ENCODE measurements at places on chromosomes 3 and 15.
A peak's percentile ranks its signal among the peaks of the same experiment; 100 is the strongest.

GRCh38 chr3:64892671-64893309 lies 205.0 kb upstream of the ADAMTS9 start:
- no peak for DNase-seq

DNA sequence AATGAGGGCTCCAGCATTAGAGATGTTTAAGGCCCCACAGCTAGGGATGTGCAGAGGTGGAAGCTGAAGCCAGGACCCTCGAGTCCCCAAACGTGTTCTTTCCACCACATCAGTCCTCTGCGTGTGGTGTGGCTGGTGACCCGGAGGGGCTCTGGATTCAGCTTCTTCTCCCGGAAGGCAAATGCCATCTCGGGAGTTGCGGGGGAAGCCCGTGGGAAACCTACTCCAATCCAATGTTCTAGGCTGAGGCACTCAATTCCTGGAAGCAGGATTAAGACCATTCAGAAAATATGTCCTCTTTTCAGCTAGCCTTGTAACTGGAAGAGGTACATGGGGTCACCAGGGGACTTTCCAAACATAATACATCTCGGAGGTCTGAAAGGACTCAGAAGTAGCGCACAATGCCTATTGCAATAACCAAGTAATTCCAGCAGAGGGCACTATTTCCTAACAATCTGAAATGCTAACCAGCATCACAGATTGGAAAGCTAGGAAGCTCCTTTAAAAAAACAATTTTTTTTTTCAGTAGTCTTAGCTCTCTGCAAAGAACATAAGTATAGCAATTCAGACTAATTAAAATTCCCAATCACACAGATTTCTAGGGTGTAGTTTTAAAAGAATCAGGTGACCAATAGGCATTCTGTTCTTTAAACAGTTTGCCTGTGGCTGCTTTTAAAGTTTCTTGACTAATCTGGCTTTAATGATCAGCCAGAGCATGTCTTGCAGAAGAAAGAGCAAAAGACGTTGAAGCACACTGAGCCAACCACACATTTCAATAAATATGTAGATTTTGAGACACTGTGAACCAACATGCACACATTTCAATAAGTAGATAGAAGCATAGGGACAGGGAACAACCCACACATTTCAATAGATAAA lies 36.1 kb downstream of the BNC1 start:
- DNase-seq, result peak; percentile 25

DNA sequence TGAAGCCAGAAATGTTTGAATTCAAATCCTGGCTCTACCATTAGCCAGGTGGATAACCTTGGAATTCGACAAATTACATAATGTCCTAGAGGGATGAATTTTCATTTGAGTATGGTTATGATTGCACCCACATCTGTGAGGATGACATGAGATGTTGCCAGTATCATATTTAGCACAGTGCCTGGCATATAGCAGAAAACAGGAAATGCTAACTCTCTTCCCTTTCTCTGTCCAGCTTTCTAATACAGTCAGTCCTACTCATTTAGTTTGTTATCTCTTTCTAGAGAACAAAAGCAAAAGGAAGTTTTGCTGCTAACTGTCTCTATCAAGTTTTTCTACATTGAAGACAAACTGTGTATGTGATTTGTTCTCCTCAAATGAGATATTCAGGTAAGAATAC lies 231.7 kb downstream of the CPNE4 start:
- DNase-seq, result no peak

GRCh38 chr3:48440590-48440958 lies 517 bp downstream of the TMA7 start:
- no peak for DNase-seq

GRCh38 chr3:112972158-112972557 lies 2.7 kb downstream of the CD200R1 start:
- no peak for DNase-seq

DNA sequence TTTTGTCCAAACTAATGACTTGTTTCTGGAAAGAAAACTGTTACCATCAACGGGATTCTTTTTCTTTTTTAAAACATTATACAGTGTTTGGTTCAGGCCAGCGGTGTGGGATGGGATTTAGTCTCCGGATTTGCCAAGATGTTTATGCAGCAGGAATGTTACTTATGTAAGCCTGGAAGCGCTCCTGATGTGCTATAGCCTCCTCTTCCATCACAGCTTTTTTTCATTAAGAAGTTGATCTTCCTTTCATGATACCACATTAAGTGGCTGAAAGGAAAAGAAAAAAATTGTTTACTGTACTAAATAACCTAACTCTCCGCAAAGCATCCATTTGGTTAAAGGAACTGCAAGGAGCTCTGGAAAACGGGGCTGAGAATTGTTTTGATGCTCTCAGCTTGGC lies 120.5 kb upstream of the ALDH1A3 start:
- DNase-seq, result peak; percentile 88

DNA sequence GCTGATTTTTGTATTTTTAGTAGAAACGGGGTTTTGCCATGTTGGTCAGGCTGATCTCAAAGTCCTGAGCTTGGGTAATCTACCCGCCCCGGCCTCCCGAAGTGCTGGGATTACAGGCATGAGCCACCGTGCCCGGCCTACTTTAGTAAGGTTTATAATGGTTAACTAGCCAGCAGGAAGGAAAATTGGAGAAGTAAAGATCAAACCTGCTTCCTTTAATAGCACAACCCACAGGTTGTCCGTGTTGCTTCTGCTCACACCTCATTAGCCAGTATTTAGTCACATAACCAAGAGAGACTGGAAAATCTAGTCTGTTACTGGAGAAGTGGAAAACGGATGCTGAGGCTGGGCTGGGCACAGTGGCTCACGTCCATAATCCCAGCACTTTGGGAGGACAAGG lies 51.9 kb upstream of the TBL1XR1 start:
- no peak for DNase-seq

GRCh38 chr3:30292192-30292893 lies 314.1 kb upstream of the TGFBR2 start:
- no peak for DNase-seq

DNA sequence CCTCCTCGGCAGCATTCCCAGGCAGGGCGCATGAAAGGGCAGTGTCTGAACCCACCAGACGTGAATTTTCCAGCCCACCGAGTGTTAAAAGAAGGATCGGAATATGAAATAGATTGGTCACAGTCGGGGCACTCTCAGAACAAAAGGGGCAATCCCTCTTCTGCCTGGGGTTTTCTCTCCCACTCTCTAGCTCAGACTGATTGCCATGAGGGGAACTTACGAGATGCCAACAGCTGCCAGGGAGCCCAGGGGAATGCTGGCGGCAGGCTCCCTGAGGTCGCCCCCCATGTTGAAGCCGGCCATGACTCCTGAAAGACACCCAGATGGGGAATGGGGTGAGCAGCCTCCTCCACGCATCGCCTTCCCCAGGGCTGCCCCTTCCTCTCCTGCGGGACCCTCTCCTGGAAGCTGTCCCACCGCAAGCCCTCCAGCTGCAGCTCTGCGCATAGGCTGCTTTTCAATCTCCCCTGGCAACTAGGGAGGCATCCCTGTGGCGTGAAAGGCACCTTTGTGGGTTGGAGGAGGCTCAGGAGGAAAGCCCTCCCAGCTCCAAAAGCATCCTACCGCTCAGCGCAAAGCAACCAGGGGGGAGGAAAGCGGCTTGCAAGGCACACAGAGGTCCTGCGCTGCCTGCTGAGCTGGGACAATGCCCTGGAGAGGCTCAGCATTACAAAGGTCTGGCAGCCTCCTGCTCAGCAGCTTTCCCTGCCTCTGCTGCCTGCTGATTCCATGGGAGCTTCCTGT lies 64.8 kb upstream of the HEG1 start:
- no peak for DNase-seq

GRCh38 chr15:51718219-51718618 lies 19.2 kb downstream of the LYSMD2 start:
- DNase-seq, result no peak

DNA sequence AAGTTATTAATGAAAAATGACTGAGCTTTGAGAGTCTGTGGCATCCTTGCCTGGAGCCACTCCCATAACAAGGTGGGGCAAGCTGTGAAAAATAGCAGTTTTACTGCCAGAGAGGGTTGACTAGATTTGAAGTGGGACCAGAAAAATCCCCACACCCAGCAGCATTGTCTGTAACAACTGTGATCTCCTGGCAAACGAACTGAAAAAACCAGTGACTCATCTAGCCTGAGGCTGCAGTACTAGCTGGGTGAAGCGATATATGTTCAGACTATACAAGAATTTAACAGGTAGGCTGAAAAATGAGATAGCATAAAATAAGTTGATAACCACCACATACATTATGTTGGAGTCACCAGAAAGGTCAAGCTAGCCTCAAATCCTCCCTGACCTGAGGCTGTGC lies 64.0 kb downstream of the DPH6 start:
- DNase-seq, result no peak

GRCh38 chr3:89212619-89213018 lies 105.2 kb downstream of the EPHA3 start:
- no peak for DNase-seq

- no peak for DNase-seq
Measured at GRCh38 chr15:60414016-60414682, 16.4 kb upstream of the ANXA2 start.

- DNase-seq, result no peak
Measured at GRCh38 chr3:42823351-42823750, 14.1 kb downstream of the ACKR2 start.

- DNase-seq, result no peak
Measured at GRCh38 chr3:156579427-156579851, 24.5 kb upstream of the SSR3 start.

DNA sequence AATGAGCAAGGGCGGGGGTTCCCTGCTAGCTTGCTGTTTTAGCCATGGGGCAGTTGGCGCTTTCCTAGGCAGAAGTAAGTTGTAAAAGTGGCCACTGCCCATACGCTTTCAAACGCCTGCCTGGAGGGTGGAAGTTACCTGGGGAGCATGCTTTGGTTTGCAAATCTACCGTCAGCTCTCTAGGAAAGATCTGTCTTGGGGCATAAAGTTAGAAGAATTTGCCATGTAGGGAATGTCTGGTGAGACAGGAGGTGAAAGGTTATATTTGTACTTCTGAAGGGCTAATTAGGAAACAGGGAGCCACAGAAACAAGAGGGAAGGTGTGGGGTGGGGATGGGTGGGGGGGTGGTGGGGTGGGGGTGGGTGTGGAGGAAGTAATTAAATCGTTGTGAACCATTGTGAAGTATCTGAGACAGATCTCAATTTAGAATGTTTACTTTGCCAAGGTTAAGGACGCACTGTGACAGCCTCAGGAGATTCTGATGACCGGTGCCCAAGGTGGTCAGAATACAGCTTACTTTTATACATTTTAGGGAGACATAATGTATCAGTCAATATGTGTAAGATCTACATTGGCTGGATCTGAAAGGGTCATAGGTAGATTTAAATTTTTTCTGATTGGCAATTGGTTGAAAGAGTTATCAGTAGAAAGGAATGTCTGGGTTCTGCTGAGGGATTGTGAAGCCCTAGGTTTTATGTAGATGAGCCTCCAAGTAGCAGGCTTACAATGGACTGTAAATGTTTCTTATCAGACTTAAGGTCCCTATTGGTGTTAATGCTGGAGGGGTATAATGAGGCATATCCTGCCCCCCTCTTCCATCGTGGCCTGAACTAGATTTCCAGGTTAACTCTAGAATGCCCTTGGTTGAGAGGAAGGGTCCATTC lies 62.0 kb upstream of the GCNT3 start:
- no peak for DNase-seq

GRCh38 chr15:78107471-78107870 lies 15.1 kb downstream of the SH2D7 start:
- peak; percentile 13 for DNase-seq

DNA sequence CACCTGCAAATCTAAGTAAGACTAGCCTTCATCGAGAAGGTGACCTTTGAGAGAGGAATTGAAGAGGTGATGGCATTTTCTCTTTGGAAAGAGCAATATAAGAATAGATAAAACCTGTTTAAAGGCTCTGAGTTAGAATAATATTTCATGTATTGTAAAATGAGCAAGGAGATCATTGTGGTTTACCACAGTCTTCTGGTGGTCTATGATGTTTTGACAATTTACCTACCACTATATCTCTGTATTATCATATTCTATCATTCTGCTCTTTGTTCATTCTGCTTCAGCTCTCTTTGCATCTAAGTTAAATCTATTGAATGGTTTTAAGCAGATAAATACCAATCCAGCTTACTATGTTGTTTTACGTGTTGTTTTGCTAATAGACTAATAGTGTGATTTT lies 982.3 kb downstream of the SI start:
- DNase-seq, result no peak

DNA sequence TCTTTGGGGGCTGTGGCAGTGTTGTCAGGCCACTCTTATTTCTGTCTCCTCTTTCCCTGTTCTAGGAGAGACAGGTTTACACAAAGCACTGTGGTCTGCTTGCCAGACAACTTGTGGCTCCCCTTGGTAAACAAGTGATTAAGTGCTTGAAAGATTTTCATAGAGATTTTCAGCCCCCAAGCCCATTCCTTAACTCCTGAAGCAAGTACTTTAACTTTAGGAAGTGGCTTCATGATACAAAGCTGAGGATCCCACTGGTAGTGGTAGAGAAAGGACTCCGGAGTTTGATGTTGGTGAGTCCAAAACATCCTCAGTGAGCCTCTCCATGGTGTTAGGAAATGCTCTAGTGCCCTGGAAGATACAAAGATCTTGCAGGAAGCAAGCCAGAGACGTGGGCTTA lies 12.0 kb downstream of the ZBTB38 start:
- no peak for DNase-seq

DNA sequence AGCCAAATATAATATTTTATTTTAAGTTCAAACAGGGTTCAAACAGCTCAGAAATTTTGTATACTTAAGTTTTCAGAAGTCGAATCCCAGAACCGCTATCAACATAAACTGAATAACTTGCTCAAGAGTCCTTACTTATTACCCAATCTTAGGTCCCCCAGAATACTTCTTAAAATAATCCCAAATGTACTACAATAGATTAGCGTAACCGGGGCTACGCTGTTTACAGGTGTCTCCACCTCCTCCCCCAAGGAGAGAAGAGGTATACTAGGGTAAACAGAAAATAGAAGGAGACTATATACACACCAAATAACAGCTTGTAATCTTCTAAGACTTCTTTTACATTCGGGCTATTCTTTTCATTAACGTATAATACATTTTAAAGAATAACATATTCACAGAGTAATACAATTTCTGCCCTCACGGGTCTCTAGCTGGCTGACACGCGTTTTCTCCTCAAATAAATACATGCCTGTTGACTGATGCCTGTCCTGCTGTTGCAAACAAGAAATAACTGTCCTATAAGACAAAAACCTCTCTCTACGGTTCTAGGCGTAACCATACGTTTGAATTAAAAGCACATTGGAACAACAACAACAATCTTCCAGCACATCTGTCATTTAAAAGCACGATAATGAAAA lies 1.3 kb downstream of the DENND4A start:
- DNase-seq, result no peak

GRCh38 chr3:94758751-94759150 lies 695.9 kb downstream of the NSUN3 start:
- DNase-seq, result no peak

- DNase-seq, result no peak
Measured at GRCh38 chr3:120457827-120458226, 7.0 kb upstream of the FSTL1 start.

GRCh38 chr3:171755656-171756055 lies 54.6 kb downstream of the PLD1 start:
- DNase-seq, result no peak

GRCh38 chr3:127801731-127802313 lies 20.5 kb downstream of the MGLL start:
- no peak for DNase-seq

GRCh38 chr3:172692751-172693338 lies 18.0 kb downstream of the NCEH1 start:
- DNase-seq, result no peak

Measured in femur (tissue), 1 donor.